Psoas muscle (tissue), 8 donors: ENCODE measurements at places on chromosomes 13 and 19. TPM values are rescaled to one million over a fixed set of nuclear protein-coding genes. Genes with fewer than 3 reads are reported as not detected.

The PEG3 gene
- 0.08 TPM for polyA plus RNA-seq

The RGCC gene
- polyA plus RNA-seq = 15.9 TPM

The RPS16 gene
- 3,255 TPM for polyA plus RNA-seq

The RNF225 gene
- not detected for polyA plus RNA-seq

The KLK12 gene
- not detected for polyA plus RNA-seq

The FPR1 gene
- 0.45 TPM for polyA plus RNA-seq

DNA sequence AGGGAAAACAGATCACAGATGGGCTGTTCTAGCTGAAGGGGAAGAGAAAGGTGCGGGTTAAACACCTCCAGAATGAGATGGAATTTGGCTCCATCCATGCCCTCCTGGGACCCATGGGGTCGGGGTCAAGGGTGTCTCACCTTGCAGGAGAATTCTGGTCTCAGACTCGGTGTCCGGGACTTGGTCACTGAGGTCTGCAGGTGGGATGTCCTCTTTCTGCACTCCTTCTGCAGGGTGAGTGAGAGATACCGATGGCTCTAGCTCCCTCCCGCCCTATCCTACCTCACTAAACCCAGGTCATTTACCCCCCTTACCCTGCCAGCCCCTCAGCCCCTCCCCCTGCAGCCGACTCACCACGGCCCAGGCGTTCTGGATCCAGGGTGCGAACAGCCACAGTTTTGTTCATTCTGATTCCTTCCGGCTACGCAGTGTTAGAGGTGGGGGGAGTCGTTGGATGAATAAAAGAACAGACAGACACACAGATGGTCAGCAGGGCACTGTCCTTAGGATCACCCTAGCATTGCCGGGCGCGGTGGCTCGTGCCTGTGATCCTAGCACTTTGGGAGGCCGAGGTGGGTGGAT, 24.1 kb downstream of the C3 start:
- DNase-seq = no peak
- no peak overlapping the region for H3K27ac ChIP-seq
- H3K4me3 ChIP-seq = no peak overlapping the region
- H3K27me3 ChIP-seq = no peaks in the 10 kb centered on the region
- H3K4me1 ChIP-seq = no peaks in the 10 kb centered on the region
- H3K36me3 ChIP-seq = no peaks in the 10 kb centered on the region

DNA sequence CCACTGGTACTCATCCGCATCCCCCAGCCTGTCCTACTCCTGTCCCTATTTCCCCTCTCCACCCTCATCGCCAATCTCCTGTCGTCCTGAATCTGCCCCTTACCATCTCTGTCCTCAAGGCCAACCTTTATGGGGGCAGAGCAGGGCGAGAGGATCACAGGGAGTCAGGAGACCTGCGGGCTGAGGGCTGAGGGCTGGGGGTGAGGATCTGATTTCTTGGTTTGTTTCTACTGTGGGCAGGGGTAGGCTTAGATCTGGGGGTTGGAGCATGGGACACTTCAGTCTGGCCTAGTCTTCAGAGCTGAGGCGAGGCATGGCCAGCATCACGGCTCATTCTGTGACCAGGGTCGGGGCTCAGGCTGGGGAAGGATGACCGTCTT, 16.5 kb upstream of the ERCC1 start:
- H3K4me1 ChIP-seq = peaks cover 17% of the 10 kb centered on the region
- H3K36me3 ChIP-seq = no peaks in the 10 kb centered on the region
- no peaks in the 10 kb centered on the region for H3K27me3 ChIP-seq
- no peak for DNase-seq
- H3K4me3 ChIP-seq = peak overlapping the region; percentile 83

DNA sequence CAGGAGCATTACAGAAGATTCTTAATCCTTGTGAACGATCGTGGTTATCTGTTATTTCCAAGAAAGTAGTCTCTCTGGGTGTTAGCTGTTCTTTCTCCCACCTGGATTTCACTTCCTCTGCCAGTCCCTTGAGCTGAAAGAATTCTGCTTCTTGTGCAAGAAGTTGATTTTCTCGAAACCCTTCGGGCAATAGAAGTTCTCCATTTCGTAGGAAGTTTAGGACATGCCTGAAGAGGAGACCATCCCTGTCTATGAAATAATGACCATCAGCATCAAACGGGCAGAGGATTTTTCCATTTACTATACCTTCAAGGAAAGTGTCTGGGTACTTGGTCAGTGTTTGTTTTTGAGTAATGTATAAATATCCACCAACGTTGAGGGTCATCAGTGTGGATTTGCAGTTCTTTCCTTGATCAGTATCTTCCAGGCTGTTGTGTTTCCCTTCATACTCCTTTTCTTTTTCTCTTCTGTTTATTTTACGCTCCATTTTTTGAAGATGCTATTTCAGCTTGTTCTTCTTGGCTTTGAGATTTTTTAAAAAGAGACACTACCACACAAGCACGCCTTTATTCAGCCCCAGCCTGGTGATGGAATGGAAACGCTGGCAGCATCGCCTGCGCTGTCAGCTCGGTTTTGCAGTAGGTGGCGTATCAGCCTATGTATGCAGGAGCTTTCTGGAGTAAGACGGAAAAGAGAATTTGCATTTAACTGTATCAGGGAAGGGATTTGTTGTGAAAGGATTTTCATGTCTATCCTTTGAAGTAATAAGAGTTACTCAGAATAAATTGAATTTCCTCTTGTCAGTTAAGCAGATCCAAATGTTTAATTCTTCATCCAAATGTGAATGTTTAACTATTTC, 6.5 kb downstream of the KCTD4 start:
- peaks cover 2% of the 10 kb centered on the region for H3K36me3 ChIP-seq
- DNase-seq = no peak
- H3K4me3 ChIP-seq = no peak overlapping the region
- H3K4me1 ChIP-seq = no peaks in the 10 kb centered on the region
- no peak overlapping the region for H3K27ac ChIP-seq
- no peaks in the 10 kb centered on the region for H3K27me3 ChIP-seq

GRCh38 chr19:47511128-47511517, 3.7 kb downstream of the NAPA start:
- H3K4me3 ChIP-seq = peak overlapping the region; percentile 95
- H3K27ac ChIP-seq = peak overlapping the region; percentile 99
- H3K36me3 ChIP-seq = no peaks in the 10 kb centered on the region
- peak; percentile 52 for DNase-seq
- no peaks in the 10 kb centered on the region for H3K27me3 ChIP-seq
- peaks cover 75% of the 10 kb centered on the region for H3K4me1 ChIP-seq

- no peaks in the 10 kb centered on the region for H3K4me1 ChIP-seq
- no peak overlapping the region for H3K27ac ChIP-seq
- DNase-seq = no peak
- peaks cover 10% of the 10 kb centered on the region for H3K36me3 ChIP-seq
Observed at GRCh38 chr19:53583181-53583580, 45.2 kb downstream of the ZNF331 start.

GRCh38 chr13:43111559-43112400, 88.4 kb downstream of the DNAJC15 start:
- H3K4me1 ChIP-seq = no peaks in the 10 kb centered on the region
- no peaks in the 10 kb centered on the region for H3K27me3 ChIP-seq
- DNase-seq = no peak
- no peaks in the 10 kb centered on the region for H3K36me3 ChIP-seq

DNA sequence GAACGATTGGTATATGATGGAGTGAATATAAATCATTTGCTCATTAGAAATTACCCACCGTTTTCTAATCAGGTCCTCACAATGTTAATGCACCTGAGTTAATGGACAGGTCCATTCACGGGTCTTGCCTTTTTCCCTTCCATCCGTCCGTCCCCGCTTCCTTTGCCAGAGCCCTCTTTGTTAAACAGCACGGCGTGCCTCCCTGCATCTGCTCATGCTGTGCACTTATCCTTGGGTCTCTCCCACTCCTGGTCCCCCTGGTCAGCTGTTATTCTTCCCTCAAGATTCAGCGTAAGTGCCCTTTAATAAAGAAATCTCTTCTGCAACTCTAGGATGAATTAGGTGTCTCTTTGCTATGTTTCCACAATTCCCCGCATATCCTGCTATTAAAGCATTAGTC, 324.5 kb downstream of the DNAJC15 start:
- H3K27me3 ChIP-seq = no peaks in the 10 kb centered on the region
- no peaks in the 10 kb centered on the region for H3K36me3 ChIP-seq
- H3K4me1 ChIP-seq = peaks cover 4% of the 10 kb centered on the region
- H3K27ac ChIP-seq = no peak overlapping the region

GRCh38 chr13:91174886-91175501, 172.5 kb upstream of the MIR17HG start:
- no peaks in the 10 kb centered on the region for H3K27me3 ChIP-seq
- no peak overlapping the region for H3K27ac ChIP-seq
- H3K4me1 ChIP-seq = no peaks in the 10 kb centered on the region
- H3K4me3 ChIP-seq = peak overlapping the region; percentile 5

- H3K4me1 ChIP-seq = no peaks in the 10 kb centered on the region
- H3K36me3 ChIP-seq = no peaks in the 10 kb centered on the region
- no peak overlapping the region for H3K4me3 ChIP-seq
- H3K27ac ChIP-seq = no peak overlapping the region
- no peaks in the 10 kb centered on the region for H3K27me3 ChIP-seq
Observed at GRCh38 chr19:38009650-38010242, 102.7 kb downstream of the SIPA1L3 start.

DNA sequence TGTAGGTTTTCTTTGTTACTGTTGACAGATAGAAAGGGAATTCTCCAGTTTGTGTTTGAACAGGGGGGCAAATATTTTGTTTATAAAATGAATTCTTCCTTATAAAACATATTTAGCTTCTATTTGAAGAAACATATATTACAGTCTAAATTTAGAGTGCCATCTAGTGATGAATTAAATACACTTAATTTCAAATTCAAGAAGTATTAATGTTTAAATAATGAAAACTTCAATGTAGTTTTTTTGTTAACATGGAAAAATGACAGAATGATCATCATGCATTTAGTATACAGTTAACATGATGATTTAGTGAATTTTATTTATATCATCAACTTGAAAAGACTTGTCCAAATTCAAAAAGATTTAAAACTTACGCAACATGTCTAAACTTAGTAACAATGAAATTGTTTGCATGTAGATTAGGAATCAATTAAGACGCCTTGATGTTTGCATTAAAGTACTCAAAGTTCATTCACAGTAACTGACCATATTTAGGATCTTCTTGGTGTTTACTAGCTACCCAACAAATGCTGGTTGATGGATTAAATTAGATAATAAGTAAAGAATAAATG, 765.9 kb upstream of the SLITRK1 start:
- H3K27ac ChIP-seq = no peak overlapping the region
- H3K36me3 ChIP-seq = no peaks in the 10 kb centered on the region
- no peaks in the 10 kb centered on the region for H3K4me1 ChIP-seq
- H3K4me3 ChIP-seq = no peak overlapping the region

DNA sequence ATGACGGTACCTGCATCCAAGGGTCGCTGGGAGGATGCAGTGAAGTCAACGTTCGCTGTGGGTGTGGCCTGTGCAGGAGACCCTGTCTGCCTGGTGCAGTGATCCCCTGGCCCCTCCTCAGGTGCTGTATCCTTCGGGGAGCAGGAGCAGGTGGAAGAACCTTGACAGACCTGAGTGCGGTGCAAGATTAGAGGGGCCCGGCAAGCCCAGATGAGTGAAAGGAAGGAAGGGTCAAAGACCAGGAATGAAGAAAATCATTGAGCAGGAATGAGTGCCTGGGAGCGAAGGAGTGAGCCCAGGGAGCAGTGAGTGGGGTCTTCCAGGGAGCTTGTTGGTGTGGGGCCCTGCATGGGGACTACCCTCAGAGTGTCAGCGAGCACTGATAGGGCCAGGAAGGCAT, 12.7 kb downstream of the B3GNT8 start:
- no peaks in the 10 kb centered on the region for H3K27me3 ChIP-seq
- H3K36me3 ChIP-seq = peaks cover 61% of the 10 kb centered on the region
- H3K4me3 ChIP-seq = no peak overlapping the region
- peak overlapping the region; percentile 78 for H3K27ac ChIP-seq
- H3K4me1 ChIP-seq = peaks cover 51% of the 10 kb centered on the region

DNA sequence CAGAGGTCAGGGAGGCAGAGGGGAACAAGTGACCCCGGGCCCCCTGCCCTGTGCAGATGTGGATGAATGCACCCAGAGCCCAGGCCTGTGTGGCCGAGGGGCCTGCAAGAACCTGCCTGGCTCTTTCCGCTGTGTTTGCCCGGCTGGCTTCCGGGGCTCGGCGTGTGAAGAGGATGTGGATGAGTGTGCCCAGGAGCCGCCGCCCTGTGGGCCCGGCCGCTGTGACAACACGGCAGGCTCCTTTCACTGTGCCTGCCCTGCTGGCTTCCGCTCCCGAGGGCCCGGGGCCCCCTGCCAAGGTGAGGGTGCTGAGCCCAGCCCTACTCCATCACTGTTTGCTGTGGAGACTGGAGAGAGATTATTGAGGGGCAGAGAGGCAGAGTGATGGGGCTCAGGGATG, 9.9 kb downstream of the LTBP4 start:
- H3K4me1 ChIP-seq = peaks cover 9% of the 10 kb centered on the region
- no peak overlapping the region for H3K27ac ChIP-seq
- H3K27me3 ChIP-seq = peaks cover 2% of the 10 kb centered on the region
- H3K4me3 ChIP-seq = no peak overlapping the region

DNA sequence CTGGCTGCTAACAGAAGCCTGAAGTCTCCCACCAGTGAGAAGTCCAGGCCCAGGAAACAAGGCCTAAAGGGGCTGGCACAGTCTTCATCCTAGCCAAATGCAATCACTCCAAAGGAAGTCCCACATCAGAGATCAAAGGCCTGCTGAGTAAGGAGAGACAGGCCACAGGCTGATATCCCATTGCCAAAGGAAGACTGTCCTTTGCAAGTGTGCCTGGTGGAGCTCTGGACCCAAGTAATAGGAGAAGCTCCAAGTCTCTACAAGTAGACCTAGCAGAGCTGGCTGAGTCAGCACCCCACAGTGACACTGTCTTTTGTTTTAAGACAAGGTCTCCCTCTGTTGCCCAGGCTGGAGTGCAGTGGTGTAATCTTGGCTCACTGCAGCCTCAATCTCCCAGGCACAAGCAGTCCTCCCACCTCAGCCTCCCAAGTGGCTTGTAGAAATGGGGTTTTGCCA, 4.5 kb downstream of the DBP start:
- DNase-seq = no peak
- H3K4me1 ChIP-seq = peaks cover 49% of the 10 kb centered on the region
- no peaks in the 10 kb centered on the region for H3K27me3 ChIP-seq
- peak overlapping the region; percentile 97 for H3K27ac ChIP-seq

DNA sequence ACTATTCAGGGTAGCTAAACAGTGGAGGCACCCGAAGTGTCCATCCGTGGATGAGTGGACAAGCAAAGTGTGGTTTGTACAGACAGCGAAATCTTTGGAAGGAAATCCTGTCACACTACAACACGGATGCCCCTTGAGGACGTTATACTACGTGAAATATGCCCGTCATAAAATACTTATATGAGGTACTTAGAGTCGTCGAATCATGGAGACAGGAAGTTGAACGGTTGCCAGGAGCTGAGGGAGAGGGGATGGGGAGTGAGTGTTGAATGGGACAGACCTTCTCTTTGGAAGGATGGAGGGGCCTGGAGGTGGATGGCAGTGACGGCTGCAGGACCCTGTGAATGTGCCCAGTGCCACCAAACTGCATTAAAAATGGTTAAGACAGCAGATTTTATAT, 11.6 kb downstream of the ATP4B start:
- DNase-seq = no peak
- no peak overlapping the region for H3K4me3 ChIP-seq
- no peaks in the 10 kb centered on the region for H3K36me3 ChIP-seq
- H3K27ac ChIP-seq = no peak overlapping the region
- peaks cover 4% of the 10 kb centered on the region for H3K4me1 ChIP-seq

DNA sequence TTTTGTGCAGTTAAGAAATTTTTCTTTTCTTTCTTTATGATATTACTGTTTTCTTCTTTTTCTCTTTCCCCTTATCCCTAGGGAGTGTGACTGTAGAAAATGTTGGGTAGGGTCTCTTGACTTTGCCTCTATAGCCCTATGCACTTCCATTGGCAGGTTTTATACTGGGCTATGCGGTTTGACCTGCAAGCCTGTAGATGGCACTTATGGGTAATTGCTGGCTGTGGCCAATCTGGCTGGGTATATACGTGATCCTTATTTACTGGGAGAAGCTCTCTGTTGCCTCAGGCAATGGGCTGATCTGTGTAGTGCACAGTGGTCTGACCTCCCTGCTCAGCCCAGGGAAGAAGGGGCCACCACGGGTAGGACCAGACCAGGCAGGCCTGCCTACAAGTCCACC, 78.8 kb downstream of the RAP2A start:
- no peak overlapping the region for H3K27ac ChIP-seq
- no peaks in the 10 kb centered on the region for H3K4me1 ChIP-seq
- H3K36me3 ChIP-seq = no peaks in the 10 kb centered on the region
